AG04450 (cell line): ENCODE measurements at places on chromosomes 12 and 14.

- DNase-seq = no peak
Observed at GRCh38 chr12:69712826-69713225, 13.7 kb upstream of the BEST3 start.

DNA sequence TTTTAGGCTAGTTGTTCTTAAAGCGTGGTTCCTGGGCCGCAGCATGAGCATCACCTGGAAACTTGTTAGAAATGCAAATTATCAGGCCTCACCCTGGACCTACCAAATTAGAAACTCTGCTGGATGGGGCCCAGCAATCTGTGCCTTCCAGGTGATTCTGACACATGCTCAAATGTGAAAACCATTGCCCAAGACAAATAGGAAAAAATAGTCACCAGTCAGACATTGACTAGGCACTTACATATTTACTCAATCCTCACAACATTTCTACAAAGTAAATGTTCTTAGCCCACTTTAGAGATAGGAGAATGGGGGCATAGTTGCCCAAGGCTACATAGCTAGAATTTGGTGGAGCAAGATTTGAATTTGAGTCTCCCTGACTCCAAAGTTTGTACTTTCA is 3.3 kb downstream of the CELA1 start:
- DNase-seq = no peak

DNA sequence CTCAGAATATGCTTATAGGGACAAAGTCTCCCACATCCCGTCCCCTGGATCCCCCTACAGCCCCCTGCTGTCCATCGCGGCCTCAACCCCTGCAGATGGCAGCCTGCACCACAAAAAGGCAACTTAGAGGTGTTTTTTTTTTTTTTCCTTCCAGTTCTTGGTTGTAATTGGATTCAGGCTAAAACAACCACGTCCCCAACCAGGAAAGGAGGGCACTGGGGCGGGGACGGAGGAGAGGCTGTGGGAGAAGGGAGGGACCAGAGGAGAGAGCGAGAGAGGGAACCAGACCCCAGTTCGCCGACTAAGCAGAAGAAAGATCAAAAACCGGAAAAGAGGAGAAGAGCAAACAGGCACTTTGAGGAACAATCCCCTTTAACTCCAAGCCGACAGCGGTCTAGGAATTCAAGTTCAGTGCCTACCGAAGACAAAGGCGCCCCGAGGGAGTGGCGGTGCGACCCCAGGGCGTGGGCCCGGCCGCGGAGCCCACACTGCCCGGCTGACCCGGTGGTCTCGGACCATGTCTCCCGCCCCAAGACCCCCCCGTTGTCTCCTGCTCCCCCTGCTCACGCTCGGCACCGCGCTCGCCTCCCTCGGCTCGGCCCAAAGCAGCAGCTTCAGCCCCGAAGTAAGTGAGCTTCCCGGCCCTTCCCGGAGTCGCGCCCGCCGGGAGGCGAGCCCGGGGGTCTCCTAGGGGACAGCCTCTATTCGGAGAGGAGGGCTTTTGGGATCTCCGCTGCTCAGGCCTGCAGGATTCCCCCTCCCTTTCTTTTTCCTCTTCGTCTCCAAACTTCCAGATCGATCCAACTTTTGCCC is at the start of gene MMP14:
TSS of gene MMP14 (plus strand) at position 285 of the 813 bp plus-strand sequence. CDS start at position 518, 233 bp downstream.
- DNase-seq = no peak

DNA sequence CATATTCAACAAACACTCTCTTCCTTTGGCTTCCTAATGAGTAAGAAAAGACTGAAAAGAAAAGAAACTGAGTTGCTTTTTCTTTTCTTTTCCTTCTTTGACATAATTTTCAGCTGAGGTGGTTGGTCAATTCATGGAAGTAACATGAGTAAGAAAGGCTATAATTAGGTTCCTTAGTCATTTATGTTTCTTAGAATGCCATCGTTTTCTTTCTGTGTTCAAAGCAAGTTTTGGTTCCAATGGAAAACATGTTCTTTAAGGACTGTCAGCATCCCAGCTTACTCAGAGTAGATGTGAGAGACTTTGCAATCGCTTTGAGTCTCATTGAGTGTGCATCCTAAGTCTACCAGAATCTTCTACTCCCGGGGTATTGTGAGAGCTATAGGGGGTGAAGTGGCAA is 882.4 kb downstream of the DIO2 start:
- no peak for DNase-seq

GRCh38 chr14:36315159-36315853 is 5.1 kb downstream of the MBIP start:
- DNase-seq = no peak

- no peak for DNase-seq
Observed at GRCh38 chr12:14263742-14264141, 101.7 kb upstream of the ATF7IP start.
